ENCODE measurements at places on chromosomes 3 and 15.

GRCh38 chr15:65087411-65087810 lies 10.9 kb downstream of the KBTBD13 start:
- no peak for DNase-seq

DNA sequence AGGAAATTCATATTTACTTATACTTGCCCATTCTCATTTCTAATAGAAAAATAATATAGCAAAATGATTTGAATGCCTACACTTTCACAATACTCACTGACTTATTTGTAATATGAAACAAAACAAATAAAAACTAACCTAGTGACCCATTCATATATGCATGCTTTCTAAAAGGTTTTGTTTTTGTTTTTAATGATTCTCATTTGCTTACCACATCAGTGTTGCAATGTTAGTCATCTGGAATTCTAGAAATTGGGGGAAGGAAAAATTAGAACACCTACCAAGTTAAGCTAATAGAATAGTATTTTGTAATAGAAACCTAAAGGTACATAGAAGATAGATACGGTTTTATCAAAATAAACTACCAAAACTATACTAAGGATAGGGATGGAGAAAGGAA lies 214.1 kb upstream of the CNTN6 start:
- no peak for DNase-seq

DNA sequence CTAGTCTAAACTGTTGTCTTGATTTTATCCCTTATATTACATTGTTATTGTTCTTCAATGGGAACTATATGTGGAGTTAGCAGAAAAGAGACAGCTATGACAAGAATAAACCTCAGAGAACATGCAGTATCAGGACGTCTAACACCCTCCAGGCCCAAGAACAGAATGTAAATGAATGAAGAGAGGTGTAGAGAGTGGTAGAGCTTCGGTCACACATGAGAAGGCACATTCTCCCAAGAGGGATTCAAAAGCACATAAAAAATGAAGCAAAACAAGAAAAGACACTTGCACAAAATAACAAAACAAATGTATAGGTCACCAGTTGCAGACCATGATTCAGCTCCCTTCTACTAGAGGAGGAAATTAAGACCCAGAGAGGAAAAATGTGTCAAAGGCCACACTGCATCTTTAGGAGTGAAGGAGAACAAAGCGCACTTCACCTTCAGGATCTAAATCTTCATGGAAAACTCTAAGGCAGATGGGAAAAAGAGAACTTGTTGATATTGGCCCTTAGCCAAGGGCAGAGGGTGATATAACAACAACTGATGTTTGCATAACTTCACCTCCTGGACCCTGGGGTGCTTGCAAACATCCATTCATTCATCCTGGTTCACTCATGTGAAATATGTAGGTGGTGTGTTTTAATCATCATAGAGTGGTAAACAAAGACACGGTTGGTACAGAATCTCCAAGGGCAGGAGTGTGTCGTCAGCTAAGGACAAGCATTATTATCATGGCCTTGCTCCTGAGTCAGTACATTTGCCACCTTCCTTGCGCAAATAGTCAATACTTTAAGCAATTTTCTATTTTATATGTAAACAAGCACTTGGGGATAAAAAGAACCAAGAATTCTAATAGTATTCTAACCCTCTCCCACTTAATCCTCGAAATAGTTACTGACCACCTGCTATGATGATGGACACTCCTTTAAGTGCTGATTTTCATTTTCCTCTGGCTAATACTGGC lies 8.8 kb downstream of the NEK10 start:
- DNase-seq = peak; percentile 37

DNA sequence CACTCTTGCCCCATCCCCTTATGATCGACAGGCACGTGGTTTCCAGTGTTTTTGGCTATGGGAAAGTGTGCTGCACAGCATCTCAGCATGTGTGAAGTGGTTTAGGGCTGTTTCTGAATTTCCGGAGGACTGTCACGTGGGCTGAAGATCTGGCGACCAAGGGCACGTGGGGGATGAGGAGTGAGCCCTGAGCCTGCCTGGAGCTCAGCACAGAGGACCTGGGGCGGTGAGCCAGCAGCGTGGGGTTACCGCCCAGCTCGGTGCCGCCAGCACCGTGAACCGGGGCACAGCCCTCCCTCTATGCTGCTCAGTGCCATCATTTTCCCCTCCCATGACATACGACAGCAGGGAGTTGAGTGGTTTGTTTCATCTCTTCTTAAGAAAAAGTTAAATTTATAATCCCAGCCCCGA lies 150.2 kb downstream of the DNAJB8 start:
- peak; percentile 42 for DNase-seq

GRCh38 chr3:196142202-196142956 lies 60.5 kb upstream of the TFRC start:
- DNase-seq = no peak

- DNase-seq = peak; percentile 82
Observed at GRCh38 chr15:62824111-62825015, 218.2 kb upstream of the TPM1 start.

- DNase-seq = no peak
Observed at GRCh38 chr3:108281670-108282069, 14.7 kb upstream of the HHLA2 start.

- DNase-seq = peak; percentile 76
Observed at GRCh38 chr15:78065973-78066946, 11.3 kb downstream of the TBC1D2B start.

Measured in fibroblast of the aortic adventitia (primary cell).